ENCODE measurements at places on chromosomes 7 and 10.

DNA sequence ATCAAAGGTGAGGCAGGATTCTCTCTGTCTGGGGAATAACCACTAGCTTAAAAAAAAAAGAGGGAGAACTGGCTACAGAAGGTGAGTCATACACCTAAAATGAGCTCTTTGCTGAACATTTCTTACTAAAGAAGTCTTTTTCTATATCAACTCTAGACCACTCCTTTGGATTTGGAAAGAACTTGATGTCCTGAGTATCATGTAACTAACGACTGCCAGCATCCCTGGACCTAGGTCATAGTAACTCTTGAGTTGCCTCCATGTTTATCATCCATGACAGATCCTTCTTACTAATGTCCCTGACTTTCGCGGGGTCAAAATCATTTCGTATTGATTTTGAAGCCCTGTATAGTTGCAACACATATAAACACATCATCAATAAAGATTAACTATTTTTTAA lies 89.1 kb downstream of the CNOT4 start:
- no peak for DNase-seq

- no peak for DNase-seq
Measured at GRCh38 chr10:14491811-14492210, 161.1 kb upstream of the FRMD4A start.

DNA sequence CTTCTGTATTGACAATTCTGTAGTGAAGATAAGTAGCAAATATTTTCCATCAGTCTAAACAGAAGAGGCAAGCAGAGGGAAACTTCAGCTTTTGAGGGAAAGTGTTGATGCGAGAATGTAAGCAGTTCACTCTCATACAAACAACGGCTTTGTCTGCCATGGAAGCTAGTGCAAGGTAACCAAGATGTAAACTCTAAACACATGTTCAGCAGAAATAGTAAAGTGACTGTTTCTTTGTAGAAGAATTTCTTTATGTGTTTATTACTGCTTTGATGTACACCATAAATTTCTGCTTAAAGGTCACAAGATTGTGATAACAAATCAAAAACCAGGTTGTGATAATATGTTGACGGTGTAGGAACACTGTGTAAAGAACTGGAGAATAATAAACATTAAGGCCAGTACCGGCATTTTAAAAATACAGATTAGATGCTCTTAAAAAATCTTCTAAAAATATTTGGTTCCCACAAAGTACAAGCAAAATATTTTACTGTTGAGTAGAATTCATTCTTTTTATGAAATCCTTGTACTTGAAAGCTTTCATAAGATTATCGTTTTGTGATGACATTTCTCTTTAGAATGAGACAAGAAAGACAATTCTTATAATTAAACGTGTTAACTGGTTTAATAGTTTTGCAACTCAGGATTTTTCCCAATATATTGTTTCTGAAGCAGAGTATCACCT lies 34.2 kb downstream of the SEMA3C start:
- DNase-seq = no peak

DNA sequence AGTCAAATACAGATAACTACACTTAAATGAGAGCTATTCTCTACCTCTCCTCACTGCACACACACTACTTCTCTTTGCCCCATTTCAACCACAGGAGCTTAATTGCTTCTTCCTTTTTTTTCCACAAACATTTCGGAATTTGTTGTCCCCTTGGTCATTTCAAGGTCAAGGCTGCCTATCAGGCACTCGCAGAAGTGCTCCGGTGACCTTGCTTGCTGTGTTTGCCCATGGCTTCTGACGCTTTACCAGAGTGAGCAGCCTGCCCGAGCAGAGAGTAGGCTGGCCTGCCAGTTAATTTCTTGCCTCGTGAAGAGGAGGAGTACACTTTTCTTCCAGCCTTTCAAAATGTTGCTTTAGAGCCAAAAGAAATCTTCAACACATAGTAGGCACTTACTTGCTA lies 297.1 kb upstream of the LRGUK start:
- no peak for DNase-seq

GRCh38 chr7:112296432-112296831 lies 89.9 kb downstream of the ZNF277 start:
- DNase-seq = no peak

- no peak for DNase-seq
Measured at GRCh38 chr10:99532687-99533495, at the start of gene NKX2-3. Gene NKX2-3, plus strand, starts transcription at chr10:99532942. Its CDS starts 190 bp downstream, at chr10:99533132.
